Suppressor macrophage (primary cell): ENCODE measurements at places on chromosomes 4 and X.

- DNase-seq = no peak
Observed at GRCh38 chr4:97500423-97500822, 642.9 kb downstream of the STPG2 start.

GRCh38 chr4:2795300-2795892, 2.5 kb downstream of the SH3BP2 start:
- no peak for DNase-seq

- no peak for DNase-seq
Observed at GRCh38 chrX:116596010-116596409, 133.2 kb upstream of the CT83 start.

DNA sequence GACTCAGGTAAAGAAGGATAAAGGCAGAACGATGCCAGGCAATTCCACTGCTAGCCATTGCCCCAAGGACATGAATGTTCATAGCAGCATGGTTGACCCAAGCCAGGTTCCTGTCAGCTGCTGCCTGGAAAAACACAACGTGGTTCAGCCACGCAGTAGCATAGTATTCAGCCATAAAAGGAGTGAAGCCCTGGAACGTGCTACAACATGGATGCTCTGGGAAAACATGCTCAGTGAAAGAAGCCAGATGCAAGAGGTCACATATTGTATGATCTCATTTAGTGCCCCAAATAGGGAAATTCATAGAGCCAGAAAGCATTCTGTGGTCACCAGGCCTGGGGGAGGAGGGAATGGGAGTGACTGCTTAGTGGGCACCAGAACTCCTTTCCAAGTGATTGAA, 129.8 kb downstream of the GPR143 start:
- no peak for DNase-seq

GRCh38 chr4:71665358-71665757, 118.5 kb downstream of the GC start:
- DNase-seq = no peak

DNA sequence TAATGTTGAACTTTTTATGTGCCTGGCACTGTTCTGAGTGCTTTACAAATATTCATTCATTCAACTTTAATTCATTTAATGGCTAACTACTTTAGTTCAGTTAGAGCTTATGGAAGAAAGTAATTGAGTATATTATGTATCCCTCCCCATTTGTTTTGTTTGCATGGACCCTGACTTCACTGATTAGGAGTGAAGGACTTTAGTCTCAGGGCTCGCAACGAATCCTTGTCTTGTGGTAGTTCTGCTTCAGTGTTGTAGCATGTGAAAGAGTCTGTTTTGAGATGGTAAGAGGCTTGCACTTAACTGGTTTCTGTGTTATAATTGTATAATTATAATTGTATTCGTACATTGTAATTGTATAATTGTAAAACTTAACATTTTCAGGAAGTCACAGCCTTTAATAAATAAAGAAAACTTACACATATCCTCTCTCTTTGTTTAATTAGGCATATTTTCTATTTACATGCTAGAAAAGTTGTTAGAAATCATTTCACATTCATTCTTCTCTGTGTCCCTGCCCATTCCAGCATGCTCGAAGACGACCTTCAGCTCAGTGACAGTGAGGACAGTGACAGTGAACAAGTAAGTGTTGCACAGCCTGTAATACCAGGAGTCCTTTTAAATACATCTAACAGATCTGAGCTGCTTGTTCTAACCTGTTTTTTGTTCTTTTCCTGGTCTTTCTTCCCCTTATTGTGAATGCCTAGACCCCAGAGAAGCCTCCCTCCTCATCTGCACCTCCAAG, 115.1 kb downstream of the KLHL8 start:
- no peak for DNase-seq

GRCh38 chrX:153321381-153322124, at the start of gene PNMA6F:
Gene PNMA6F (minus strand): TSS chrX:153321767. CDS start chrX:153320674, 1,093 bp downstream.
- no peak for DNase-seq

GRCh38 chrX:77949840-77950239, 19.6 kb downstream of the PGAM4 start:
- DNase-seq = no peak

DNA sequence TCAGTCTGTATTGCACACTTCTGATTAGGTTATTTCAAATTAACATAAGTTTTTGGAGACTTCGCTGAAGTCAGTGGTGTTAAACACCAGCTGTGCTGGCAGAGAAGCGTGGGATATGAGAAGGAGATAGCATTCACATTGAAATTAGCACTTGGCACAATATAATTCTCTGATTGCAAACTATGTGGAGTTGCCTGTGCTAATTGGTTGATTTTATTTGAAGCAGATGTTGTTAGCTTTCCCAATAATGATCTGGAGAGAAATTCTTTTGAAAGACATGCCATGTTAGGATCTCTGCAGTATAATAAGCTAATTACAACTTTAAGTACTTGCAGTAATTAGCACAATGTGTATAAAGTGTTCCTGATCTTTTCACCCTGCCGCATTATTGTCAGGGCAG, 367.4 kb upstream of the ARX start:
- no peak for DNase-seq

GRCh38 chr4:8117278-8117682, 41.3 kb downstream of the ABLIM2 start:
- DNase-seq = peak; percentile 33

DNA sequence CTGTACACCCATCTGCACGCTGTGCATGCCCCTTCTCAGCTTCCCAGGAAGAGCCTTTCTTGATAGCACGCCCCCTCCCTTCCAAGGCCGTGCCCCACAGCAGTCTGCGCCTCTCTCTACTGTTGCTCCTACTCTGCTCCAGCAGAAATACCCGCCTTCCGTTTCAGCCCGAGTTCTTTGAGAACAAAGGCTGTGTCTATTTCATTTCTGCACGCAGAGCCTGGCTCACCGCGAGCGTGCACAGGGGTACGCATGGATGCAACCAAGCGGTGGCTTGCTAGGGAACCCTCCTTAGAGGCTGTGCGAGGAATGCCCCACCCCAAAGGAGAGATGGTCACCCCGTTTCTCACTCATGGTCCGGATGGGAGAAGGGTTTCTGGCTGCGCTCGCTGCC, 485 bp downstream of the AADAT start:
- DNase-seq = no peak

GRCh38 chr4:25919676-25920075, 5.7 kb downstream of the SMIM20 start:
- DNase-seq = no peak

DNA sequence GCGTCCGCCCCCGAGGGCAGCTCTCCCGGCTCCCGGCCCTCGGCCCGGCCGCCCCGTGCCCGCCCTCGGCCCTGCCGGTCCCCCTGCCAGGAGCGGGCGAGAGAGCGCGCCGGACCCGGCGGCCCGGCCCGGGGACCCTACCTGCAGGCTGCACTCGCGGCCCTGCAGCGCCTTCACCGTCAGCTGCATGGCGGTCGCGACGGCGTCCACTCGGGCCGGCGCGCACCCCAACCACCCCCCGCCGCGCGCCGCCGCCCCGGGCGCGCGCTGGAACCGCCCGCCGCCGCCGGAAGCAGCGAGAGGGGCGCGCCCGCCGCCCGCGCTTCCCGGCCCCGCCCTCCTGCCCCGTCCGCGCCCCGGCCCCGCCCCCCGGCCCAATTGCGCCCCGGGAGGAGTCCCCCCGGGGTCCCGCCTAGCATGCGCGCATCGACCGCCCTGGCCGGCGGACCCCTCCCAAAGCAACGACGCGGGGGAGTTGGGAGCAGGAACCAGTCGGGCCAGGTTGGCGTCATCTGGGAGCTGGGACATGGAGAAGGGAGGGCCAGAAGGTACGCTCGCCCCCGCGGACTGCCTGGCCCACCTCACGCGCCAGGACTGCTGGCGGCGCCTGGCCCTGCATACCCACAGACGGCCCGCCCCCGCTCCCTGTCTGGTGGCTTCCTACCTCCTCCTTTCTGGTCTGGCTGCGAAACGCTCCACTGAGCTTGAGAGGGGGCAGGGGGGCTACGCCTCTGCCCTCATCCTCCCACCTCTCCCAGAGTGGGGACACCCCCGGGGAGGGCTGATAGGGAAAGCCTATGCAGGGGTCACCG, at the start of gene UBL4A:
UBL4A (minus strand) TSS at position 220 of the 812 bp plus-strand sequence; CDS start at position 189, 31 bp downstream.
- DNase-seq = peak; percentile 54

GRCh38 chr4:90495936-90496335, 368.7 kb downstream of the CCSER1 start:
- no peak for DNase-seq

- no peak for DNase-seq
Observed at GRCh38 chr4:22323691-22324090, 192.2 kb downstream of the ADGRA3 start.

GRCh38 chr4:88158038-88158488, 376 bp downstream of the ABCG2 start:
- no peak for DNase-seq

- DNase-seq = no peak
Observed at GRCh38 chr4:185520119-185520518, 15.2 kb downstream of the PDLIM3 start.

GRCh38 chrX:19810802-19811201, 76.6 kb downstream of the SH3KBP1 start:
- peak; percentile 44 for DNase-seq

- DNase-seq = no peak
Observed at GRCh38 chr4:55503169-55503568, 43.5 kb downstream of the CLOCK start.

DNA sequence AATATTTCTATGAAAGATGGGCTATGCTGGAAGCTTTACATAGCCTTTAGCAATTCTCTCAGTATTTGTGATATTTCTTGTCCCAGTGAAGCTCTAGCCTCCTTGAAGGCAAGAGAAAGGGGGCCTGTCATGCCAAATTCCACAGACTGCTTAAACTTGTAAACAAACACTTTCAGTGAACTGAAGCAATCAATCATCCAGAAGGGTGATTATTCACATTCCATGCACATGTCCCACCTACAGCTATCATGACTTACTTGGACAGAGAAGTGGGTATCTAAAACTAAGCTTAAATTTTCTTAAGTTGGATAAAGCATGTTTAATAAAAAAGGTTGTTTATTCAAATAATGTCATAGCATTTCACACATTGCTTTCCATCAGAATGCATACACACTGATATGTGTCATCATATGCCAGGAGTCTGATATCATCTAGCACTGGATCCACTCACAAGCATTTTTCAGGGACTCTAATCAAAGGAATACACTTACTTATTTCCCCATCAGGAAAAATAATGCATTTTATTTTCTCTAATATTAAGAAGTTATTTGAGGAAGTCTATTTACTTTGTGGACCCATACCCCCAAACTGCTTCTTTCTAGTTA, 1.2 kb upstream of the FSTL5 start:
- DNase-seq = no peak

DNA sequence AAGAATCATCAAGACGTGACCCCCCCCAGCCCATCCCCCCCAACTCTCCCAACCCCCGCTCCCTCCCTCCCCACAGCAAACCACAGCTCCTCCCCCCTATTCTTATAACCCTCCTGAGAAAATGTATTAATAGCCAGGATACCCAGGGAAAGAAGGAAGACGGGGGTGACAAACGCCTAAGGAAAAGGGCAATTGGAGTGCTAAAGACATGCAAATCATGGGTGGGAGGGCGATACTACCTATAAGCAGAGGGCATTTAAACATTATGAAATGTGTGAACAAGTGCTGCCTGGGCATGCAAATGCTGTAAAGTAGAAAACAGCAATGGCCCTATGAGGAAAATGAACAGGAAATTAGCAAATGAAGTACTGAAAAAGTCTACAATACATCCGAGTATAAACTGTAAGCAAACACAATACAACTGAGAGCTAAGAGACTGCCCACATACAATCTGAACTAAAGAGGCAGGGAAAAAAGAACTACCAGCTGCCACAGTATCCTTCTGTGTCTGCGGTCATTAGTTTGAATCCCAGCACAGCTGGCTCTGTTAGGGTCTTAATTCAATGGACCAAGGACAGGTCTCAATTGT, 2.4 kb downstream of the CXXC4 start:
- no peak for DNase-seq

DNA sequence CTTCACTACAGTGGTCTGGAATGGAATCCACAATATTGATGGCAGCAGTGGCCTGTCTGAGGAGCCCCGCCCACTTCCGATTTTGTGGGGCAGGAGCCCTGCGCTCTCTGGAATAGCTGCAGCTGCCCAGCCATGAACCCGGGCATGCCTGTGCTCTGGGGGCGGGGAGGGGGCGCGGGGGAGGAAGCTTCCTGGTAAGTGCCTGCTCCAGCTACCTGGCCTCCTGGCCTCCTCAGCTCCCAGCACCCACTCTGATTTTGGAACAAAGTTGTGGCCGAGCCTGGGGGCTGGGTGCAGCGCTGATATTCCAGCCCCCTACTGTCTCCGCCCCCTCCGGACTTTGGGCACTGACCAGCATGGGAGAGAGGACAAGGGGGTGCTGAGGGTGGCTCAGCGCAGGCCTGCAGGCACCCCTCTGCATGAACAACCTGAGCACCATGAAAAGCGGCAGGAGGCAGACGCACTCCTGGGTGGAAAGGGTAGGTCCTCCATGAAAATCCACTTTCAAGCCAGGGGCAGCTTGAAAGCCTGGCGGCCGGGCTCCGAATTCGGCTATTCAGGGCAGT, 972.7 kb upstream of the AGA start:
- DNase-seq = no peak

DNA sequence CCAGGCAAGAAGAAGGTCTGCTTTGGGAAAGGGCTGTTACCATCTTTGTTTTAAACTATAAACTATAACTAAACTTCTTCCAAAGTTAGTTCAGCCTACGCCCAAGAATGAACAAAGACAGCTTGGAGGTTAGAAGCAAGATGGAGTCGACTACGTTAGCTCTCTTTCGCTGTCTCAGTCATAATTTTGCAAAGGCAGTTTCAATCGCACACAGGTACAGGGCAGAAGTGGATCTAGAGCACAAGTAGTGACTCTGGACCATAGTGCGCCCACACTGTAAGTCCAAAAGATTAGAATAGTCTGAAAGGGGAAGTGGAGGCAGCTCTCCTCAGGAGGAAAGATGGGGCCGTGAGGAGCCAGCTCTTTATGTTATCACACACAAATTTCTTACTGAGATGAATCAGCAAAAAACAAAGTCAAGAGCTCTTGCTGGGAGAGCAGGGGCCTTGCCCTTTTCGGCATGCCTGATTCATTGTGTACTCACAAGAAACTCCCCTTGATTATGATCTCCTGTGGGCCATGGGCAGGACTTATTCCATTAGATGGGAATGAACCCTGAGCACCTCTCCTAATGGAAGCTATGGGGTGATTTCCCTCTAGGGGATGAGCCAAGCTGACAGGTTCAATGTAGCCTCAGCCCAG, 58.6 kb downstream of the FUNDC1 start:
- peak; percentile 2 for DNase-seq

GRCh38 chr4:24765376-24765988, 29.9 kb upstream of the SOD3 start:
- no peak for DNase-seq

DNA sequence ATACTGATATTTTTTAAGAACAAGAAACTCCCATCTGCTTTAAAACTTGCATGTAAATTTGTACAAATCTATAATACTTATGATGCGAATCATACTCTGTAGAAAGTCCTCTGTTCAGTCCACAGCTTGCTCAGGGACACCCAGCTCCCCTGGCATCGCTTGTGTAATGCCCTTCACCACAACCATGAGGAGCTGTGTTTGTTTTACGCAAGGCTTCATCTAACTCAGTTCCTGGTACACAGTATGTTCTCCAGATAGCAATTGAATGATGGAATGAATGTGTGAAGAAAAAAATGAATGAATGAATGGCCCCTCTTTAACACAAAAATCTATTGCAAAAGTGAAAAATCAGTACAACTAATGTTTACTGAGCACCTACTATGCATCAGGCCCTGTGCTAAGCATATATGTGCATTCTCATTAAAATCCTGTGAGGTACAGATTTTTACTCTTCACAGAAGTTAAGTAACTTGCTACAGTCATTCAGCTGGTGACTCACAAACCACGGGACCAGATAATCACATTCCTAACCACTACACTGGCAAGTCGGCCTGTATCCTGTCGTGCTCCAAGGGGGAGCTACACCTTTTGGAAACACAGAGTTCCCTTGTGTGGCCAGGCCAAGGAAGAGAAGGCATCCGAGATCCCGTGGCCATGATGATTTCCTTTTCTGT, 58.7 kb upstream of the KDR start:
- DNase-seq = peak; percentile 31
